ENCODE measurements at places on chromosomes 2 and 18.

DNA sequence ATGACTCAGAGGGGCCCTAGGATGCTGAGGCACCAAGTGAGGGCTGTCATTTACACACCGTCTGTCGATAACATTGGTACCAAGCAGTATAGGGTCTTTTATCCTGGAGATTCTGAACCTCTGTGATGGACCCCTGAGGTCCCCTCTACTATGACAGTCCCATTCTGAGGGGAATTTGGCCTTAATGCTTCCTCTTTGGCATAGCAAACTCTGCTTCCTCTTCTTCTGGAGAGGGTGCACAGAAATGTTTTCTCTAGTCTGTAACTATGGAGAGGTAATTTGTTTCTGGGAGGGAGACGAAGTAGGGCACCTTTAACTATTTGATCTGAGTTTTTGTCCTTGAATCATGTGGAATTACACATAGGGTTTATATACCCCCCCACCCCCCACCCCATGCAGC is 44.8 kb downstream of the INPP4A start:
- no peak for DNase-seq

DNA sequence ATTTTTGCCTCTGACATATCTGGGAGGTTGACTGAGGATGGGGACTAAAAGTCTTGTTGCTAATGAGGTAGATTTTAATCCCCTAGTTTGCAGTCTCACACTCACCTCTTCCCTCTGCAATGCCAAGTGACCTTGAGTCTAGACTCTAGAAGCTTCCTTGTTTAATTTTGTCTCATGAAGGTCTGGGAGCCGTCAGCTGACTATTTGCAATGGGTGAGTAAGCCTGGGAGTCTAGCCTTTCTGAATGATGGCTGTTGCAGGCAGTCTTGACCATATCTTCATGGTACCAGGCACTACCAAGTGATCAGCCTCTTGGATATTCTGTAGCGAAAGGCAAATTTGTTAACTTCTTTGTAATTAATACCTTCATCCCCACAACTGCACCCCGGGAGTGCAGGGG is 61.2 kb downstream of the ARHGAP15 start:
- no peak for DNase-seq

GRCh38 chr2:6692819-6693218 is 172.9 kb downstream of the CMPK2 start:
- DNase-seq: no peak

GRCh38 chr2:175861958-175862357 is 140.1 kb downstream of the LNPK start:
- no peak for DNase-seq

DNA sequence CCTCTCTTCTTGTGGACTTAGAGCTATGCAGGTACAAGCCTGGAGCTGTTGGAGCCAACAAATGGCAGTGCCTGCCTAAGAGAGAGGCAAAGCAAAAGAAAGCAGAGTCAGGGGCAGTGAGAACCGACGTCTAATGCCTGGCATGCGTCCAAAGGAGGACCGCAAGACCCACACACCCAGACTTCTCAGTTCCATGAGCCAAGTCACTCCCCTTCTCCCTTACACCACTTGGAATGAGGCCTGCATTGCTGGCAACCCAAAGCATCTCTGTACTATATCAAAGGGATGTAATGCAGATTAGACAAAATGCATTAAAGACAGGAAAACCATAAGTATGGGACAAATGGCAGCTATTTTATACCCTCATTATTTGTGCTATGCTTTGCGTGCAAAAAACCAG is 49.9 kb upstream of the RNU4ATAC start:
- DNase-seq: peak; percentile 98

GRCh38 chr2:229571243-229571642 is 143.1 kb downstream of the DNER start:
- DNase-seq: no peak

- DNase-seq: no peak
Measured at GRCh38 chr2:190537765-190538164, 3.2 kb upstream of the NEMP2 start.
